Esophagus squamous epithelium (tissue), 5 donors: ENCODE measurements at places on chromosomes 16 and 17. TPM values are rescaled to one million over a fixed set of nuclear protein-coding genes. Genes with fewer than 3 reads are reported as not detected.

DNA sequence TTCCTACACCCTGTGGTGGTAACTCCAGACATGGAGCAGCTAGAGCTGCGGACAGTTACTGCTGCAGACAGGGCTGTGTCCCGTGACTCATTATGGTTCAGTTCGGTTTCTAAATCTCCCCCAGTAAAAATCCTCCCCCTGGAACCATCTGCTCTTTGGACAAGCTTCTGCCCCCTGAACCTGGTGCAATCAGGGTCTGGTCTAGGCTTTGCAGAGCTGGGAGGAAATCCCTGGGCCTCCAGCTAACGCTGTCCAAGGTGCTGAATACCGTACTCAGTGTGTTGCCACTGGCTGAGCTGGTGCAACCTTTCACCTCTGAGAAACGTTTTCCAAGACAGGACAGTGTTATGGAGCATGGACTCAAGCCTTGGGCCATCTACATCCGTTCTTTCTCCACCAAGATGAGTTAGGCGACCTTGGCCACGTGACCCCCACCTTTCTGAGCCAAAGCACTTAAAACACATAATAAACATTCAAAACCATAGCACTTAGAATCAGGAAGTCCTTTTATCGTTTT lies 142.0 kb downstream of the CPPED1 start:
- H3K36me3 ChIP-seq = no peaks in the 10 kb centered on the region
- no peak overlapping the region for H3K4me3 ChIP-seq
- no peak overlapping the region for H3K27ac ChIP-seq
- H3K27me3 ChIP-seq = no peaks in the 10 kb centered on the region

DNA sequence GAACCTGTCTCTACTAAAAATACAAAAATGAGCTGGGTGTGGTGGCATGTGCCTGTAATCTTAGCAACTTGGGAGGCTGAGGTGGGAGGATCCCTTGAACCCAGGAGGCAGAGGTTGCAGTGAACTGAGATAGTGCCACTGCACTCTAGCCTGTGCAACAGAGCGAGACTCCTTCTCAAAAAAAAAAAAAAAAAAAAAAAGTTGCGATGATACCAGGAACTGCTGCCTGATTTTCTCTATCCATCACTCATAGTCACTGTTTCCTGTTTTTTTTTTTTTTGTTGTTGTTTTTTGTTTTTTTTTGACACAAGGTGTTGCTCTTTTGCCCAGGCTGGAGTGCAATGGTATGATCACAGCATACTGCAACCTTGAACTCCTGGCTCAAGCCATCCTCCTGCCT lies 59.2 kb downstream of the ABCC1 start:
- no peak overlapping the region for H3K27ac ChIP-seq
- peaks cover 10% of the 10 kb centered on the region for H3K4me1 ChIP-seq
- peaks cover 14% of the 10 kb centered on the region for H3K36me3 ChIP-seq
- H3K4me3 ChIP-seq = no peak overlapping the region

DNA sequence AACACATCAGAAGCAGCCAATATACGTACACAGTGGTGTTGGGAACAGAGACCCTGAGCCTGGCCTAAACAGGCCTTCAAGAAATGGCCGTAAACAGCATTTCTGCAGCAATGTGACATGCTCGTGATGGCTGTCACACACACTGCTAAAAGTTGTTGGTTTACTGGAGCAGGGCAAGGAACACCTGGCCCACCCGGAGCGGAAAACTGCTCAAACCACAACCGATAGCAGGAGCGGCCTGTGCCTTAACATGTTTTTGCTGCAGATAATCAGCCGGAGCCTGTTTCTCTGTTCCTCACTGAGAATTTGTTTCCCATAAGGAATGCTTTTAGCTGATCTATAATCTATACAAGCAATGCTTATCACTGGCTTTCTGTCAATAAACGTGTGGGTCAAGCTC lies 6.0 kb upstream of the DPEP1 start:
- H3K27me3 ChIP-seq = no peaks in the 10 kb centered on the region
- DNase-seq = no peak
- H3K4me1 ChIP-seq = peaks cover 8% of the 10 kb centered on the region
- H3K4me3 ChIP-seq = no peak overlapping the region
- H3K27ac ChIP-seq = no peak overlapping the region

GRCh38 chr16:2199621-2200139 lies 3.3 kb upstream of the CASKIN1 start:
- peaks cover 10% of the 10 kb centered on the region for H3K27me3 ChIP-seq
- H3K27ac ChIP-seq = no peak overlapping the region
- H3K4me1 ChIP-seq = peaks cover 22% of the 10 kb centered on the region

OR4D2 gene
- total RNA-seq = not detected

CRYBA1 gene
- not detected for total RNA-seq

DNA sequence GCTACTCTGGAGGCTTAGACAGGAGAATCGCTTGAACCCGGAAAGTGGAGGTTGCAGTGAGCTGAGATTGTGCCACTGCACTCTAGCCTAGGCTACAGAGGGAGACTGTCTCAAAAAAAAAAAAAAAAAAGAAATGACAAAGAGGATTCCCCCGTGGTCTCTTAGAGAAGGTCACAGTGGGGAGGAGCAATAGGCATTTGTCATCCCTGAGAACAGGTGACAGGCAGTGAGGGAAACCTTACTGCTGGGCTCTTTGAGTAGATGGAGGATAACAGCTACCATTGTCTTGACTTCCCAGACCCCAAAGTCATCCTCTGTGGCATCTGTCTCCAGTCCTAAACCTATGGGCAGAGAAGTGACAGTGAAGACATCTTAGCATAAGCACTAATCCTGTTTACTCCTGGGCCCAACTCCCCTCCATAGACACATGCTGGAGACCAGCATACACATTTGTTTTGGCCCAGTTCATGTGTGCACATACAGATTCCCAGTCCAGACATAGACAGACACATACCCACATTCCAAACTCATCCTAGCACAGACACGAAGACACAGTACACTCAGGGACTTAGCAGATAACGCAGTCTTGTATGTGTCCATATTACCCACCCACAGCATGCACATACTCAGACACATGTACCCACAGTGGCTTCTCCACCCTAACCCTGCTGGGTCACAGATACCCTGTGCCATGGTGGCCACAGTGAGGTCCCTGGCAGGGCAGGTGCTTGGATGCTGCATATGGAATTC lies 2.7 kb downstream of the ESRP2 start:
- H3K27me3 ChIP-seq = no peaks in the 10 kb centered on the region
- H3K27ac ChIP-seq = peak overlapping the region; percentile 89
- peak overlapping the region; percentile 72 for H3K4me3 ChIP-seq
- peaks cover 52% of the 10 kb centered on the region for H3K36me3 ChIP-seq
- DNase-seq = no peak

GRCh38 chr17:32318071-32318470 lies 23.9 kb downstream of the C17orf75 start:
- H3K27ac ChIP-seq = no peak overlapping the region
- H3K27me3 ChIP-seq = no peaks in the 10 kb centered on the region
- no peak for DNase-seq

ZFPM1 gene
- total RNA-seq = 0.67 TPM

TP53TG3F gene
- not detected for total RNA-seq

DNA sequence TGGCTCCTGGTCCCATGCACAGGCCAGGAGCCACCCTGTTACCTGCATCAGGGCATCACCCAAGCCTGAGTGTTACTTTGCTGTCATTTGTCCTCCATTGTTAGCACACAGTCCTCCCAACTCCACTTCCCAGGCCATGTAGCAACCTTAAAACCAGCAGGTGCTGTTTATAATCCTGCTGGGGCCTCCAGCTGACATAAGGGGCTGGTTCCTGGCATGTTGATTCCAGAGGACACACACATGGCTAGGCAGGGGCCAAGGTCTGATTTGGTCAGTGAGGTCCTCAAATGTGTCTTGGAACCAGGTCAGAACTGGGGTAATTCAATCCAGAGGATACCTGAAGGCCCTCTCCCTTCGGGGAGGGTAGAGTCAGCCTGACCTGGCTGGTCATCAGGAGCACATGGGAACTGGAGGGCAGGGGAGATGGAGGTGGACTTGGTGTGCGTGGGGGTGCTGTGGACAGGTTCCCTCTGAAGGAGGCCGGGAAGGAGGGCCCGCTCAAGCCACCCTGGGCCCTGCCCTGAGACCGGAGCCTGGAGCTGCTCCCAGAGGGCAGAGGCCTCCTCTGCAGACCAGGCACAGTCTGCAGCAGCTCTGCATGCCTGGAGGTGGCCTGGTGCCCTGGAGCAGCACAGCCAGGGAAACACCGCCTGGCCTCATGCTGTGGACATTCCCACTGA lies 6.6 kb downstream of the ADORA2B start:
- no peaks in the 10 kb centered on the region for H3K36me3 ChIP-seq
- H3K27ac ChIP-seq = no peak overlapping the region
- no peaks in the 10 kb centered on the region for H3K27me3 ChIP-seq
- DNase-seq = no peak
- no peak overlapping the region for H3K4me3 ChIP-seq

- no peak for DNase-seq
- no peaks in the 10 kb centered on the region for H3K27me3 ChIP-seq
- H3K27ac ChIP-seq = no peak overlapping the region
- no peak overlapping the region for H3K4me3 ChIP-seq
- no peaks in the 10 kb centered on the region for H3K4me1 ChIP-seq
- peaks cover 7% of the 10 kb centered on the region for H3K36me3 ChIP-seq
These were observed 22.9 kb downstream of the MARVELD3 start for GRCh38 chr16:71648921-71649320.

GRCh38 chr16:57773019-57773418 lies 29.3 kb downstream of the KIFC3 start:
- no peak overlapping the region for H3K27ac ChIP-seq
- H3K4me3 ChIP-seq = no peak overlapping the region
- peaks cover 76% of the 10 kb centered on the region for H3K36me3 ChIP-seq
- no peaks in the 10 kb centered on the region for H3K4me1 ChIP-seq

GRCh38 chr17:58535431-58535830 lies 21.0 kb upstream of the MTMR4 start:
- H3K27ac ChIP-seq = no peak overlapping the region
- no peak overlapping the region for H3K4me3 ChIP-seq
- no peak for DNase-seq
- H3K36me3 ChIP-seq = no peaks in the 10 kb centered on the region
- peaks cover 11% of the 10 kb centered on the region for H3K4me1 ChIP-seq

NPIPB2 gene
- 7.4 TPM for total RNA-seq

DNA sequence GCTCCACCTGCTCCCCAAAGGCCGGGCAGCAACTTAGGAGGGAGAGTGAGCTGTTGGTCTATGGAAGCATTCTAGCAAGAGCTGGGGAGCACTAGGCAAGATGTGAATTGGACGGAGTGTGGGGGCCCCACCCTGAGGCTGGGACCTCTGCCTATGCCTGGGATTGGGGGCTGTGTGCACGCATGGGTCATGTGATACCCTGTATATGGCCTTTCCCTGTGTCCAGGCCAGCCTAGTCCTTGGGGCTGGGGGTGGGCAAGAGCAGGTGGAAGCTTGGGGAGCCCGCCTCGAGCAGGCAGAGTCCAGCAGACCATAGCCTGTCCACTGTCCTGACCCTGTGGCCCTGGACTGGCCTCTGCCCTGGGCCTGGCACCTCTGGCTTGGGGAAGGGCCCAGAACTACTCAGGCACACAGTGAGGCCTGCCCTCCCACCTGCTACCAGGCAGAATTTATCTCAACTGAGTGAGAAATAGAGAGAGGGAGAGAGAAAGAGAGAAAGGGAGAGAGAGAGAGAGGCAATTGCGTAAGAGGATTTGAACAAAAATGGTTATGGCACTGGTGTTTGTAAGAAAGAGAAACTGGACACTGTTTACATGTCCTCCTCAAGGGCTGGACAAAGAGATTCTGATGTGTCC lies 19.1 kb downstream of the PDP2 start:
- H3K27me3 ChIP-seq = no peaks in the 10 kb centered on the region
- no peak for DNase-seq
- H3K4me3 ChIP-seq = no peak overlapping the region

GRCh38 chr16:56801762-56802161 lies 63.2 kb upstream of the SLC12A3 start:
- DNase-seq = no peak
- H3K4me1 ChIP-seq = no peaks in the 10 kb centered on the region
- no peaks in the 10 kb centered on the region for H3K27me3 ChIP-seq
- peaks cover 6% of the 10 kb centered on the region for H3K36me3 ChIP-seq
- H3K27ac ChIP-seq = no peak overlapping the region
- no peak overlapping the region for H3K4me3 ChIP-seq

- DNase-seq = no peak
- no peaks in the 10 kb centered on the region for H3K36me3 ChIP-seq
- H3K27me3 ChIP-seq = peaks cover 13% of the 10 kb centered on the region
- H3K4me1 ChIP-seq = no peaks in the 10 kb centered on the region
These were observed 11.2 kb downstream of the PRAC1 start for GRCh38 chr17:48711128-48711527.

GRCh38 chr16:88292007-88292970 lies 90.5 kb upstream of the ZNF469 start:
- peaks cover 42% of the 10 kb centered on the region for H3K27me3 ChIP-seq
- no peak overlapping the region for H3K4me3 ChIP-seq
- no peak for DNase-seq
- no peaks in the 10 kb centered on the region for H3K4me1 ChIP-seq

MEIOB gene
- not detected for total RNA-seq

SLC38A8 gene
- total RNA-seq = not detected

DNA sequence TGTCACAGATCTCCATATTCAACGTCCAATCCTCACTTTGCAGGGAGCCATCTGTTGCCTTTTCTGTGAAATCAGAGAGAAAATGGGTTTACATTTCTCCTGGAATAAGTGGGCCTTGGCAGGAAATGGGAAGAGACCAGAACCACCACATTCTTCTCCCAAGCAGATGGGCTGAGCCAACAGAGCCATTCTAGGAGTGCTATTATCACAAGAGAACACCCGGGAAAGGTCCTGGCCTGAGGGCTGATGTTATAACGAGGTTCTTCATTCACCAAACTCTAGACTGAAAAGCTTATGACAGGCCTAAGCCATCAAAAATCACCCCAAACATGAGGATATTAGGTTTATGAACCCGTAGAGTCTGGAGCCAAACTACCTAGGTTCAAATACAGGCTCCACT lies 64.7 kb downstream of the TOM1L2 start:
- H3K4me3 ChIP-seq = no peak overlapping the region
- H3K27me3 ChIP-seq = no peaks in the 10 kb centered on the region
- peaks cover 44% of the 10 kb centered on the region for H3K36me3 ChIP-seq
- no peak overlapping the region for H3K27ac ChIP-seq

AARSD1 gene
- total RNA-seq = 22.7 TPM

DNA sequence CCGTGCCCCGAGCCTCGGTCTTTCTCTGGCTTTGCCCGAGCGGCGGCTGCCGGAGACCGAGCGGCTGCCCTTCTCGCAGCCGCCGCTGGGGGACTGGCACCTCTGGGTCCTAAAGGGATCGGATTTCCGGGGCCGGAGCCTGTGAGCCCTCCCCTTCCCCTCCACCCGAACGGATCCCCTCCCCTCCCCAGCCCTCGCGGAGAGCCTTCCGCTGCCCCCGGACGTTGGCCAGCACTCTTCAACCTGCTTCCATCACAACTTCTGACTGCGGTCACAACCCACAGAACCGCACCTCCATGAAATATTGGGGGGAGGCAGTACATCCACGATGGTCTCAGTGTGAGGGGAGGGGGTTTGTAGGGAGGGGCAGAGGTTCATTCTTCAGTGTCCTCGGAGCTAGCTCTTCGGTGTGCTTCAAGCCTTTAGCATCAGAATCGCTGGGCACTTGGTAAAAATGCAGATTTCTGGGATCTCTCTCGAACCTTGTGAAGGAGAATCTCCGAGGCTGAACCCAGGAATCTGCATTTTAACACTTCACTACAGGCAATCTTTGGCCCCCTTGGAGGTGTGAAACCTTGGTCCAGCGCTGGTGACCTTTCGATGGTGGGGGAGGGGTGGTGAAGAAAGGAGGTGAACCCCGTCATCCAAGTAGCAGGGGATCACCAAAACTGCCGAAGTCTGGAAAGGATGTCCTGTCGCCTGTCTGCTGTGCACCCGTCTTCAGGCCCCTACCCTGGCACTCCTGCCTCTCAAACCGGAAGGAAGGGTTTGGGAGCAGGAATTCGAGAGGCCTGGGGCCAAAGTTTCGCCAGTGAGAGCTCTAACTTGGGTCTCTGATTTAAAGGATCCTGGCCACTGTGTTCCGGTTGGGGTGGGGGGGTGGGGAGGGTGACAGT lies 812 bp upstream of the PPP1R9B start:
- peaks cover 53% of the 10 kb centered on the region for H3K4me1 ChIP-seq
- H3K27me3 ChIP-seq = no peaks in the 10 kb centered on the region
- H3K36me3 ChIP-seq = no peaks in the 10 kb centered on the region
